Activated T-helper 1 cell treated with anti-CD3 and anti-CD28 coated beads, Interleukin-2, amount 50 U/mL, for 16 hours (primary cell): ENCODE measurements at places on chromosomes 7 and 10.

DNA sequence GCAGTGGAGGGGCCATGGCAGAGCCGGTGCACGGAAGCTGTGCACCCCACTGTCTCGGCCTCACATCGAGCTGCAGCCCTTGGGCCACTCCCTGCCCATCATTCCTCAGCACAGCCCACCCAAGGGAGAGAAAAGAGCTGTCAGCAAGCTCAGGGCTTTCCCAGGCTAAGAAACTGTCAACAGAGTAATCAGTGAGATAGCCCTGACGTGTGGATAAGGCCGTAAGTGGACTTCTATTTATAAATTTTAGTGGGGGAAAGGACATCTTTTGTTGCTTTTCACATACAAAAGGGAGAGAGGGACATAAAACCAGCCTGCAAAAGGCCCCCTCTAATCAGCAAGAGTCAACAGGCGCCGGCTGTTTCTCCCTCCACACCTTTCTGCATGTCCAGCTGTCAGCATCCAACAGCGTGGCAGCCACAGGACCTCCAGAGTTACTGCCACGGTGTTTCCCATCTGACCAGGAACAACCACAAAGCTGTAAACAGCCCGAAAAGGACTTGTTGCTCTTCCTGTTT is 56.8 kb upstream of the DDC start:
- no peak for DNase-seq

DNA sequence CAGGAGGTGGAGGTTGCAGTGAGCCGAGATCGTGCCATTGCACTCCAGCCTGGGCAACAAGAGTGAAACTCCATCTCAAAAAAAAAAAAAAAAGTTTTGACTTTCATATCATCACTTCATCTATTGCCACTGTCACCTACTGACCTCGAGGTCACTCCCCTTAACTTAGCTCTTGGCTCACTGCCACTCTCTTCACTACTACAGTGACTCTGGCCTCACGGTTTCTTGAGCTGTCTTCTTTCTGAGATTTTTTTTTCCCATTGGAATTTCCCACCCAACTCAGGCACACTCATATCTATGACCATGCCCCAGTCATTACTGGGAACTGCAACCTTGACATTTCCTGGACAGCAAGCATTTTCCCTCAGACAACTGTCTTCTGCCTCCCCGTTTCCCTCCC is 42.6 kb upstream of the C7orf33 start:
- no peak for DNase-seq

- DNase-seq: no peak
These were observed 243.2 kb upstream of the TMEM229A start for GRCh38 chr7:124276005-124276622.

DNA sequence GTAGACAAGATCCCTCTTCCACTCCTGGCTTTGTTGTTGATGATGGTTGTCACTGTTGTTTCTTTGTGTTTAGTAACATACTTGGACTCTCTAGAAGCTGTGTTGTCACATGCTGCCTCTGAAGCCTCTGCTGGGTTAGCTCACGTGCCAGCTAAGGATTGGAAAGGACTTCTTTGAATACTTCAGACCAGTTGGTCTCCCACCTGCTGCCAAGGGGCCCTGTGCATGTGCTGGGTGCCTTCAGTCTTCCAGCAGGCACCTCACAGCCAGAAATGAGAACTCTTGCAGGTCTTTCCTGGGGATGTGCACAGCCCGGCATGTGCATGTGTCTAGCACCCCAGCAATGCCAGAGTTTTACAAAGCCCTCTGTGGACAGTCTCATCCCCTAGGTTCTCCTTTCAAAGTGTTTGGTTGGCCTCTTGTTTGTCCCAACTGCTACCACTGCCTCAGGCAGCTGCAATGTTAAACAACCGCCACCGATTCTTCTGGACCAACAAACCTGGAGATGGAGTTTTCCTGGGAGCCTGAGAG is 21.7 kb upstream of the NCAPG2 start:
- DNase-seq: no peak
